Peyer's patch (tissue), 4 donors: ENCODE measurements at places on chromosomes 5 and 9. TPM values are rescaled to one million over a fixed set of nuclear protein-coding genes. Genes with fewer than 3 reads are reported as not detected.

DNA sequence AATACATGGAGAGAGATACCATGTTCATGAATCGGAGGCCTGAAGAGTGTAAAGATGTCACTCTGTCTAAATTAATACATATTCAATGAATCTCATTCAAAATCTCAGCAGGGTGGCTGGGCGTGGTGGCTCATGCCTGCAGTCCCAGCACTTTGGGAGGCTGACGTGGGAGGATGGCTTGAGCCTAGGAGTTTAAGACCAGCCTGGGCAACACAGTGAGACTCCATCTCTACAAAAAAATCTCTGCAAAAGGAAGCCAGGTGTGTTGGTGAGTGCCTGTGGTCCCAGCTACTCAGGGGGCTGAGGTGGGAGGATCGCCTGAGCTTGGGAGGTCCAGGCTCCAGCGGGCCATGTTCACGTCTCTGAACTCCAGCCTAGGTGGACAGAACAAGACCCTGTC lies 49.7 kb downstream of the COL23A1 start:
- no peak for DNase-seq

Gene CTXN3
- not detected for total RNA-seq

DNA sequence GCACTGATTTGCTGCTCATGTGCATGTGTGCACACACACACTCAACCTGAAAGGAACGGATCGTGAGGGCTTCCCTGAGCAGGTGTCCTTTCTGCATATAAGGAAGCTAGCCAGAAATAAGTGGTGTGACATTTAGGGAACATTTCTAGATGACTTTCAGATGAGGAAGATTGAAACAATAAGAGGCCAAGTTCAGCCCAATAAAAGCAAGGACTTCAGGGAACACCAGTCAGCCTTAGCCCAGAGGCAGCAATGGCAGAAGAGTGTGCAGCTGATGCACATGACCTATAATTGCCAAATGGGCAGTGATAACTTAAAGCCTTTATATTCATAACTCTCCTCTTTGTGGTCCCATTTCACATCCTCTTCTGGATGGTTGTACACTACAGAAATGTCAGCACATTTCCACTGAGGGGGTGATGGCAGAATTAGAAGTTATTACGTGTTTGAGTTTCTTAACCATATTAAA lies 255.5 kb downstream of the TRIM32 start:
- DNase-seq = no peak

Gene PRSS3
- total RNA-seq = 223 TPM

DNA sequence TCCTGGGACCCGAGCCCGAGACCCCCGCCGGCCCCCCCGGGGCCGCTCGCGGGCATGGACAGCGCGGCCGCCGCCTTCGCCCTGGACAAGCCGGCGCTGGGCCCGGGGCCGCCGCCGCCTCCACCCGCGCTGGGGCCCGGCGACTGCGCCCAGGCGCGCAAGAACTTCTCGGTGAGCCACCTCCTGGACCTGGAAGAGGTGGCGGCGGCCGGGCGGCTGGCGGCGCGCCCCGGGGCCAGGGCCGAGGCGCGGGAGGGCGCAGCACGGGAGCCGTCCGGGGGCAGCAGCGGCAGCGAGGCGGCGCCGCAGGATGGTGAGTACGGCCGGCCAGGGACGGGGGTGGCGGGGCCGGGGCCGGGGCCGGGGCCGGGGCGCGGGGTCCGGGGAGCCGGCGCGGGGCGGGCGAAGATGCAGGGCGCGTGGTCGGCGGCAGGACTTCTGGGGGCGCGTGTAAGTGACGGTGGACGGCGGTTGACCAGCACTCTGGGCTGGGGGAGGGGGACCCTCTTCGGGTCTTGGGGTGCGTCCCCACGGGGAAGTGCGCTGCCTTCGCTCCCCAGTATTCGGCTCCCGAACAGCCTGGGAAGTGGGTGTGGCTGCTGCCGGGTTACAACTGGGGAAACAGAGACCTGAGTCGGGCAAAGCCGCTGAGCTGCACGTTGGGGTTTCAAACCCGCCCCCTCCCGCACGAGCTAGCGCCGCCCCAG lies 520 bp downstream of the PRRX2 start:
- DNase-seq = no peak

- DNase-seq = peak; percentile 54
Observed at GRCh38 chr9:110208031-110208430, at the start of gene C9orf152. Gene C9orf152, minus strand, starts transcription at chr9:110208159. Its CDS starts 580 bp downstream, at chr9:110207579.

DNA sequence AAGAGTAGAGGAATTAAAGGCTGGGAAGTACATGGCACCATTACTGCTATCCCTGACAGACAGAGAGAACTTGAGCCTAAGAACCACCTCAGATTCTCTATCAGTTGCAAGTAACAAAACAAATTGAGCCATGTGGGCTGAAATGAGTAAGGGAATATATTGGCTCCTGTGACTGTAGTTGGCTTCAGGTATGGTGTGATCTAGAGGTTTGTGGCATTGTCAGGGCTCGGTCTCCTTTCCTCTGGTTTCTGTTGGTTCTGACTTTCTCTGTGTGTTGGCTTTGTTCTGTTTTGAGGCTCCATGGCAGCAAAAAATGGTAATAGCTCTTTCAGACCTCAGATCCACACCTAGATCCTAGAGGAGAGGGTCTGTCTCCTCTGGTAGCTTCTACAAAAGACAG lies 5.7 kb downstream of the GALNT10 start:
- DNase-seq = no peak

DNA sequence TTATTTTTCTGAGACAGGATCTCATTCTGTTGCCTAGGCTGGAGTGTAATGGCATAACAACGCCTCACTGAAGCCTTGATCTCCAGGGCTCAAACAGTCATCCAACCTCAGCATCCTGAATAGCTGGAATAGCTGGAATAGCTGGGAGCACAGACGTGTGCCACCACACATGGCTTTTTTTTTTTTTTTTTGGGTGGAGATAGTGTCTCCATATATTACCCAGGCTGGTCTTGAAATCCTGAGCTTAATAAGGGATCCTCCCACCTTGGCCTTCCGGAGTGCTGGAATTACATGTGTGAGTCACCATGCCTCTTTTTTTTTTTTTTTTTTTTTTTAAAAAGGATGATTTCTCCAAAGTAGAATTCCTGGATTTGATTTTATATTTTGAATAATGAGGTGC lies 60.7 kb downstream of the NSD1 start:
- DNase-seq = no peak

GRCh38 chr9:112421771-112422222 lies 41.9 kb downstream of the HSDL2 start:
- DNase-seq = no peak

Gene ORM2
- total RNA-seq = not detected

Gene PLPP7
- total RNA-seq = 1.3 TPM

GRCh38 chr5:32217886-32218396 lies 43.8 kb upstream of the GOLPH3 start:
- DNase-seq = no peak

DNA sequence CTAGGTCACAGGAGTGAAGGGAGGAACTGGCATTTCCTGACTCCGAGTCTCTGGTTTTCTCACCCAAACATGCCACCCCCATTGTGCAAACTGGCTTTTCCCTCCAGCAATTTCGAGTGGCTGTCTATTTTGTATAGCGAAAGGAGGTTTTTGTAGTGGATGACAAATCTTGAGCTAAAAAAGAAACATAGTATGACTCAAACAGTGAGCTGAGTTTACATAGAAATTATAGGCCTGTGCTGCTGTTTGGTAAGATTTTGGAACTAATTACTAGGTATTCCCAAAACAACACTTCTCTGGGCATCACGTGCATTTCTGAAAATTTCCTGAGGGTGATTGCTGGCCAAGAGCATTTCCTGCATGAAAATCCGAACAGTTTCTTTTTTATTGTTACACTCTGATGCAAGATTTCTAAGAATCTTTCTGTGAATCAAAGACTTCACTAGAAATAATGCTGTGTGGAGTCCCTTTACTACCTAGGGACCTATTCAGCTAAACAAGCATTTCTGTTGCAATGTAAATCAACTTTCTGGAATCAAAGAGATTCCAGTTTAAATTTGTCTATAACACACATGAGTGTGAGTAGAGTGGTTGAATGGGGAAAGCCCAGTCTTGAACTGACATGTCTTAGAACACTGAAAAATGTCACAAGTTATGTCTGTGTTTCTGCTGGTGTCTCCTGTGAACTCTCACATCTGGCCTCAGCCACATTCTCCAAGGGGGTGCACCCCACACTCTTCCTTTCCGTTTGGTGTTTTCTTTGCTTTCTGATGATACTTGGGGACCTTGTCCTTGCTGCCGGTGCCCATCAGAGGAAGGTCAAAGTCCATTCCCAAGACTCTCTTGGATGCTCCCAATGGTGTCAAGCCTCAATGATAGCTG lies 33.3 kb upstream of the DAPK1 start:
- DNase-seq = no peak

GRCh38 chr9:87792831-87793288 lies 66.9 kb downstream of the CTSL start:
- no peak for DNase-seq

Gene MYMK
- total RNA-seq = not detected

Gene PCDHB3
- 1.1 TPM for total RNA-seq

DNA sequence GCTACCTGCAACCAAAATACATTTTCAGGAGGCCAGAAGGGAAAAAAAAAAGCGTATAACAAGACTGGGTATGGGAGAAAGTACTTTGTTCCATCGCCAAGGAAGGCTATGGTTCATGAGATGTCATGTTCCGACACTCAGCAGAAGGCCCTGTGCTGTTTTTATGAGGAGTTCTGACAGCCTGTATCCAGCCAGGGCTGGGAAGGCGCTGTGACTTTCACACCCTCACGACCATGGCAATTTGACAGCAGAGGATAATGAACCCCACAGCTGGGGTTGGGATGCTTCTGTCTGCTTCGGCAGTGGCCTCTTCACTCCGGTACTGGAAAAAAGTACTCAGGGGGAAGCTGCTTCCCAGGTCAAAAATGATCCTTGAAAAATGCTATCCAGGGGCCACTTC lies 154.4 kb downstream of the PRELID2 start:
- DNase-seq = no peak

DNA sequence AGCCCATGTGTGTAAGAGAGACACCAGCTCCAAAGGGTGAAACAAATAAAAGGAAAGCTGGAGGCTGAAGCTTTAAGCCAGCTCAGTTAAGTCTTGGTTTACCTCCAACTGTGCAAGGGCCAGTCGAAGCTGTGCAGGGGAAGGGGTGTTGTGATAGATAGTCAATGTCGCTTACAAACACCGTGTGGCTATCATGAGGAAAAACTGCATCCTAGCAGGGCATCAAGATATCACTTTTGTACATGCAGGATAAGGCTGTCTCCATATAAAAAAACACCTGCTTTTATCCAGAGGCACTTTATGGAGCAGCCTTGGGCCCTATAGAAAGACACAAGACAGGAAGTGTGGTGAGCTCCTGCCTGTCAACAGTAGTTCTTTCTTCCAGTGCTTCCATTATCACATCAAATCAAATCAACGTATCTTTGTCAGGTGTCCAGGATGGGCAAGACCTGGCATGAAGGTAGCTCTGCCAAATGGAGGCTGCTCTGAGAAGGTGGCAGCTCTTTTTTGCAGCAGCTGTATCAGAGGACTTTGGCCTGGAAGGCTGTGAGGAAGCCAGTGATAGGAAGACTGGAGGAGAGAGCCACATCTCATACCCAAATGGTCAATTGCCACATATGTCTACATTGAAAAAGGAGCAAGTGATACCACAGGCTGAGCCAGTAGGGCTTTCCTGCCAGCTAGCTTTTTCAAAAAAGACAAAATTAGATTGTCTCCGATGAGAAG lies 29.3 kb upstream of the SELENOP start:
- DNase-seq = no peak

Gene AJM1
- 7.9 TPM for total RNA-seq

GRCh38 chr5:81006947-81007636 lies 46.9 kb downstream of the RASGRF2 start:
- no peak for DNase-seq

Gene TXNDC15
- 34.3 TPM for total RNA-seq

- DNase-seq = no peak
Observed at GRCh38 chr9:135525241-135526088, 4.2 kb downstream of the LCN1 start.

GRCh38 chr5:112708103-112708622 lies 29.5 kb upstream of the APC start:
- no peak for DNase-seq

Gene SLC6A18
- not detected for total RNA-seq

DNA sequence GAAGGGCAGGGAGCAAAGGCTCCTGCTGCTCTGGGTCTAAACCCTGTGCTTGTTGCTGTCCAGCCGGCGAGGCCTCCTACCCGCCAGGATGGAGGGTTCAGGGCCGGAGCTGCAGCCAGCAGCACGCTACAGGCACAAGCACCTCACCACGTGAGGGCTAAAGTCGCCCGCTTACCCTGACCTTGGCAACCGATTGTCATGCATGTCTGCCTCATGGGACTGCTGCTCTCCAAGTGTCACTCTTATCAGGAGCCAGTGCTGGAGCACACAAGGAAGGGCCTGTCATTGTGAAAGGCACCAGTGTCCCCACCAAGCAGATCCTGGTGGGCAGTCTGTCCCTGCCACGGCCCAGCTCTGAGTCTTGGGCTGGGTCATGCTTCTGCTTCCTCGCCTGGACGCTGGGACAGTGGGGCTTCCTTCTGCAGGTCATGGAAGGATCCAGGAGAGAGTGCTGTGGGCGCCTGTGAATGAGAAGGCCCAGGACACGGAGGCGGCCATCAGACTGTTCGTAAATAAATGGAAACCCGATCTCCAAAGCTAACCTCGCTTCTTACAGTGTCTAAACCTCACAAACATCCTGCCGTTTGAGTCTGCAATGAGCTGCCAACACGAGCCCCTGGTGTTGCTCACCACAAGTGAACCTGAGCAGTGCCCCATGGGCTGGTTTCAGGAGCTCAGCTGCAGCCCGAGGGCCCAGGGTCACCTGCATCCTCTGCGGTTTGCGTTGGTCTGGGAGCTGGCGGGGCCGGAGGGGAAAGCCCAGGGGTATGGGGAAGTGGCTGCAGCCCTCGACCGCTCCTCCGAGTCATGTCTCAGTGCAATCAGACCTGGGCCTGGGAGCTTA lies 58.2 kb upstream of the RXRA start:
- peak; percentile 89 for DNase-seq

Gene TEK
- total RNA-seq = 22.3 TPM

- DNase-seq = peak; percentile 67
Observed at GRCh38 chr9:33025572-33026342, 684 bp downstream of the DNAJA1 start.

Gene OLFM1
- 5.7 TPM for total RNA-seq

Gene GLT6D1
- total RNA-seq = not detected

DNA sequence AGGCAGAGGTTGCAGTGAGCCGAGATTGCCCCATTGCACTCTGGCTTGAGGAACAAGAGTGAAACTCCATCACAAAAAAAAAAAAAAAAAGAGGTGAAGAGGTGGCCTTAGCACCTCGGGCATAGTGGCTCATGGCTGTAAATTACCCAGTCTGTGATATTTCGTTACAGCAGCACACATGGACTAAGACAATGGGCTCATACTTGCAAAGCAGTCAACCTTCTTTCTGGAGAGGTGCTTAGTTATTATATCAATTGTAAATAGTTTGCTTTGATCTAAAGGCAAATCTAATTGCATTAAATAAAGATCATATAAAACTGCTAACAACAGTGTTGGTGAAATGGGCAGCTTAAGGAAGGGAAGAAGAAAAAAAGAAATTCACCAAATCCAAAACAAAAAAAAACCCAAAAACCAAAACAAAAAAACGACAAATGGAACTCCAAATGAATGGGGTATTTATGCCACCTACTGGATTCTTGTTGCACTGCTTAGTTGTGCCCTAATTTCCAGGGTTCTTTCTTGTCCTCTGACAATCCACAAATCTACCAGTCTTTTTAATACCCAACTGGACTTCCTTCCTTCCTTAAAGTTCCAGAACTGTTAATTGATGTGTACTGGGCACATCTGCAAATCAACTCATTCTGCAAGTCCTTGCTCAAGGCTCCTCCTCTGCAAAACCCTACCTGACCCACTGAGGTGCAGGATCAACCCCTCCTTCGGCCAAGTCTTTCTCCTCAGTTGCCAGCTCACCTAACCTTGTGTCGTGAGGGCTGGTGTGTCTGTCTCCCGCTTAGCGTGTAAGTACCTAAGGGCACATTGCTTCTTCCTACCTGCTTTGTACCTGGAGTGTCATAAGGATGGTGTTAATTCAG lies 35.0 kb upstream of the DMRT1 start:
- DNase-seq = no peak

Gene PCDH12
- total RNA-seq = 1.3 TPM
